Left ventricle myocardium inferior (tissue), 1 donor: ENCODE measurements at places on chromosomes 6 and 20. TPM values are rescaled to one million over a fixed set of nuclear protein-coding genes. Genes with fewer than 3 reads are reported as not detected.

GRCh38 chr6:125474061-125474460 is 172.3 kb upstream of the HDDC2 start:
- no peak overlapping the region for H3K27ac ChIP-seq
- peaks cover 14% of the 10 kb centered on the region for H3K4me1 ChIP-seq
- H3K36me3 ChIP-seq: no peaks in the 10 kb centered on the region
- H3K27me3 ChIP-seq: no peaks in the 10 kb centered on the region

- H3K4me3 ChIP-seq: peak overlapping the region; percentile 61
- H3K4me1 ChIP-seq: peaks cover 15% of the 10 kb centered on the region
These were observed 25.4 kb upstream of the ASIP start for GRCh38 chr20:34215711-34216381.

DNA sequence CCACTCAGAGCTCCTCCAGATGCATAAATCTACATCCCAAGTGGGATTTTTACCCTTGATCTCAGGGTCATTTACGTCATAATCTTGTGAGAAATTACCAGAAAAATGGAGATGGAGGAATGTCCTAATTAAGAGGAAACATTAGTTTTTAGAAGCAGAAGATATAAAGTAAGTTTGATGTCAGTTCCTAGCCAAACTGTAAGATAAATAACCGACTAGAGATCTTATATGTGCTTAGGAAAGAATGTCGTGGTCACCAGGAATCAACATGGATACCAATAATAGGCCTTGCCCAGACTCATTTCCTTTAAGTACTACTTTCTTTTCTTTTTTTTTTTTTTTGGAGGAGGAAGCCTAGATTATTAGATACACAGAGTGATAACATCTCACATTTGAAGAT is 186.9 kb downstream of the UTRN start:
- no peak for DNase-seq
- H3K27me3 ChIP-seq: no peaks in the 10 kb centered on the region
- H3K4me3 ChIP-seq: no peak overlapping the region
- H3K27ac ChIP-seq: no peak overlapping the region

- no peaks in the 10 kb centered on the region for H3K36me3 ChIP-seq
- no peak overlapping the region for H3K27ac ChIP-seq
- no peaks in the 10 kb centered on the region for H3K4me1 ChIP-seq
- no peak overlapping the region for H3K4me3 ChIP-seq
- DNase-seq: no peak
These were observed 202.2 kb upstream of the PRND start for GRCh38 chr20:4519534-4519933.

- no peak overlapping the region for H3K4me3 ChIP-seq
- no peak for DNase-seq
- peaks cover 95% of the 10 kb centered on the region for H3K4me1 ChIP-seq
- no peaks in the 10 kb centered on the region for H3K27me3 ChIP-seq
- H3K27ac ChIP-seq: peak overlapping the region; percentile 29
These were observed 19.0 kb downstream of the RREB1 start for GRCh38 chr6:7126754-7127153.

GRCh38 chr6:35955071-35955470 is 34.2 kb upstream of the SRPK1 start:
- no peaks in the 10 kb centered on the region for H3K36me3 ChIP-seq
- H3K27me3 ChIP-seq: peaks cover 38% of the 10 kb centered on the region
- no peak overlapping the region for H3K4me3 ChIP-seq
- H3K27ac ChIP-seq: no peak overlapping the region
- H3K4me1 ChIP-seq: no peaks in the 10 kb centered on the region

DNA sequence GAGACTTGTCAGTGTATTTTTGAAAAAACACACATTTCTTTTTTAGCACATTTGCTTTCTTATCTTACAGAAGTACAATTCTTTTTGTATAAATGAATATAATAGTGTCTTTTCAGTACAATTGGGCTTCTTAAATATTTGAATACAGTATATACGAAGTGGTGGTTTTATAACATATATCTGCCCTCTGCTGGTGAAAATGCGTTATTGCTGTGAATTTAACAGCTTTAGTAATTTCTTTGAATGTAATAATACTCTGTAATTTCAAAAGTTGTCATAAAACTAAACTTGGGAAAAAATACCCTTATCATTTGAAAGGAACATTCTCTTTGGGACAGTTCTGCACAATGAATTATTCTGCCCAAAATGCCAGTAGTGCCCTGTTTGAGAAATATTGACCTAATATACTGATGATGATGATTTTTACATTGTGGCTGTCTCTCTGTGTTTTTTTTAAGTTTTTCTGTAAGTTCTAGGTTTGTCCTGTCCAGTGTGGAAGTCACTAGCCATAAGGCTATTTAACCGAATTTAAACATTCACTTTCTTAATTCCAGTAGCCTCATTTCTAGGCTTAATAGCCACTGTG is 19.0 kb downstream of the SMAP1 start:
- H3K4me3 ChIP-seq: no peak overlapping the region
- peaks cover 49% of the 10 kb centered on the region for H3K4me1 ChIP-seq
- DNase-seq: no peak
- H3K27ac ChIP-seq: no peak overlapping the region

DNA sequence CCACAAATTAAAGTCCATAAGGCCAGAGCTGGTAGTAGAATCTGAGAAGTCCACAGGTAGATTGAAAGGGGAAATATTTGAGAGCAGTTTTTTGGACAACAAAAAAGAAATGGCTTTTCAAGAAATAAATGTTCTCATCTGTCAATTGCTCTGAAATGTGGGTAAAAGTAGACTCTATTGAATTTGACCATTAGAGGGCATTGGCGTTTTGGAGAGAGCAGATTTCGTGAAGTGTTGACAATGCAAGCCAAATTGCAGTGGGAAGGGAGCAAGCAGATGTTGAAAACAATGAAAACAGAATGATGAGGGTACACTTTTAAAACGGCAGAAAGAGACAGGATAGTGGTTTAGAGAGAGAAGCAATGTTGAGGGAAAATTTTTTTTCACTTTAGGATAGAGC is 149.1 kb upstream of the FAM83B start:
- H3K36me3 ChIP-seq: no peaks in the 10 kb centered on the region
- H3K27ac ChIP-seq: no peak overlapping the region
- no peak overlapping the region for H3K4me3 ChIP-seq
- H3K27me3 ChIP-seq: no peaks in the 10 kb centered on the region

DNA sequence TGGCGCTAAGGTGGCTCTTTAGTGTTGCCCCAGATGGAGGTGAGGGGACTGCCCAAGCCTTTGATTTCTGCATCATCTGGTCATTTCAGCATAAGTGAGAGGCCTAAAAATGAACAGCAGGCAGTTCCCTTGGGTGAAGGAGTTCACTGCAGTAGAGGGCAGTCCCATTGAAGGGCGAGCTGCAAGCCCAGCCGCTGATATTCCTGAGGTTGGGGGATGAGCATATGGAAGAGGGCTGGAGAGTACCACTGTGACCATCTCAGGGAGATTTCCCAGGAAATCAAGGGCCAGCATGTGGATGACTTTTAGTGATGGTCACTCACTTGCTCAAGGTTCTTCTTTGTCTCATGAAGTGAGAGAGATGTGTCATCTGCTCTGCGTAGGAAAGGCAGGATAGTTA is 9.3 kb downstream of the TOX2 start:
- no peak overlapping the region for H3K27ac ChIP-seq
- DNase-seq: no peak
- no peak overlapping the region for H3K4me3 ChIP-seq
- no peaks in the 10 kb centered on the region for H3K36me3 ChIP-seq

- H3K27ac ChIP-seq: no peak overlapping the region
These were observed 142.7 kb upstream of the SULF2 start for GRCh38 chr20:47927944-47928343.

DNA sequence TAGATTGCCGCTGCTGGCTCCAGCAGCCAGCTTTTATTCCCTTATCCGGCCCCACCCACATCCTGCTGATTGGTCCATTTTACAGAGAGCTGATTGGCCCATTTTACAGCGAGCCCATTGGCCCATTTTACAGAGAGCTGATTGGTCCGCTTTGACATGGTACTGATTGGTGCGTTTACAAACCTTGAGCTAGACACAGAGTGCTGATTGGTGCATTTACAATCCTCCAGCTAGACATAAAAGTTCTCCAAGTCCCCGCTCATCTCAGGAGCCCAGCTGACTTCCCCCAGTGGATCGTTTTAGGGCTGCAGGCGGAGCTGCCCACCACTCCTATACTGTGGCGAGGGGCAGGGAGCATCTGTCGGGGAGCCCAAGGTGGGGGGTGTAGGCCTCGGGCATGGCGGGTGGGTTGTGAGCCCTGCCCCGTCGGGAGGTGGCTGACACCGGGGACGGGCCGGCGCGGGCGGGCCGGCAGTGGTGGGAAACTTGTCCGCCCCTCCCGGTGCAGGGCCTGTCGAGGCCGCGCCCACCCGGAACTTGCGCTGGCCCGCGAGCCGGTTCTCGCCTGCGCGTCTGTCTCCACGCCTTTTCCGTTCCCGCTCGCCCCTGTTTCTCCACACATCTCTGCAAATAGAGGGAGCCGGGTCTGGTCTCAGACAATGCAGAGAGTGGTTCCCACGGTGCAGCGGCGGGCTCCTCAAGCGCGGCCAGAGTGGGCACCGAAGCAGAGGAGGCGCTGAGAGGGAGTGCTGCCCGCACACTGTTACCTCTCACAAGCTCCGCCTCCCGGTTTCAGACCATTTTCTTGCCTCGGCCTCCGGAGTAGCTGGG is 86.1 kb upstream of the STMND1 start:
- peak; percentile 29 for DNase-seq
- peak overlapping the region; percentile 66 for H3K4me3 ChIP-seq
- no peak overlapping the region for H3K27ac ChIP-seq

- peak overlapping the region; percentile 56 for H3K4me3 ChIP-seq
- peak overlapping the region; percentile 71 for H3K27ac ChIP-seq
- H3K4me1 ChIP-seq: peaks cover 9% of the 10 kb centered on the region
- H3K27me3 ChIP-seq: no peaks in the 10 kb centered on the region
These were observed 913.0 kb downstream of the C6orf118 start for GRCh38 chr6:164396071-164397047.

GRCh38 chr6:134614606-134615485 is 296.9 kb upstream of the SGK1 start:
- H3K4me3 ChIP-seq: no peak overlapping the region
- H3K27ac ChIP-seq: no peak overlapping the region
- H3K36me3 ChIP-seq: no peaks in the 10 kb centered on the region
- no peak for DNase-seq
- H3K27me3 ChIP-seq: no peaks in the 10 kb centered on the region

DNA sequence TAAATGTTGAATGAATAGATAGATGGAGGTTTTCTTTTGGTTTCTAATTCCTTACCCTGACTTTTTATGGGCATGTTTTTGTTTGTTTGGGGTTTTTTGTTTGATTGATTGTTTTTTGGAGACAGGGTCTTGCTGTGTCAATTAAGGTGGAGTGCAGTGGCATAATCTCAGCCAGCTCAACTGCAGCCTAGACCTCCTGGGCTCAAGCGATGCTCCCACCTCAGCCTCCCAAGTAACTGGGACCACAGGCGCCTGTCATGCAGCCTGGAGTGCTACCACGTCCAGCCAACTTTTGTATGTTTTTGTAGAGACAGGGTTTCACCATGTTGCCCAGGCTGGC is 1.5 kb upstream of the NUDT3 start:
- no peak for DNase-seq
- H3K4me3 ChIP-seq: peak overlapping the region; percentile 97
- H3K4me1 ChIP-seq: peaks cover 46% of the 10 kb centered on the region
- no peaks in the 10 kb centered on the region for H3K36me3 ChIP-seq
- H3K27me3 ChIP-seq: no peaks in the 10 kb centered on the region

- peaks cover 5% of the 10 kb centered on the region for H3K4me1 ChIP-seq
- DNase-seq: no peak
- H3K36me3 ChIP-seq: no peaks in the 10 kb centered on the region
- no peak overlapping the region for H3K27ac ChIP-seq
- no peak overlapping the region for H3K4me3 ChIP-seq
- no peaks in the 10 kb centered on the region for H3K27me3 ChIP-seq
These were observed 95.7 kb upstream of the JARID2 start for GRCh38 chr6:15150207-15150606.

DNA sequence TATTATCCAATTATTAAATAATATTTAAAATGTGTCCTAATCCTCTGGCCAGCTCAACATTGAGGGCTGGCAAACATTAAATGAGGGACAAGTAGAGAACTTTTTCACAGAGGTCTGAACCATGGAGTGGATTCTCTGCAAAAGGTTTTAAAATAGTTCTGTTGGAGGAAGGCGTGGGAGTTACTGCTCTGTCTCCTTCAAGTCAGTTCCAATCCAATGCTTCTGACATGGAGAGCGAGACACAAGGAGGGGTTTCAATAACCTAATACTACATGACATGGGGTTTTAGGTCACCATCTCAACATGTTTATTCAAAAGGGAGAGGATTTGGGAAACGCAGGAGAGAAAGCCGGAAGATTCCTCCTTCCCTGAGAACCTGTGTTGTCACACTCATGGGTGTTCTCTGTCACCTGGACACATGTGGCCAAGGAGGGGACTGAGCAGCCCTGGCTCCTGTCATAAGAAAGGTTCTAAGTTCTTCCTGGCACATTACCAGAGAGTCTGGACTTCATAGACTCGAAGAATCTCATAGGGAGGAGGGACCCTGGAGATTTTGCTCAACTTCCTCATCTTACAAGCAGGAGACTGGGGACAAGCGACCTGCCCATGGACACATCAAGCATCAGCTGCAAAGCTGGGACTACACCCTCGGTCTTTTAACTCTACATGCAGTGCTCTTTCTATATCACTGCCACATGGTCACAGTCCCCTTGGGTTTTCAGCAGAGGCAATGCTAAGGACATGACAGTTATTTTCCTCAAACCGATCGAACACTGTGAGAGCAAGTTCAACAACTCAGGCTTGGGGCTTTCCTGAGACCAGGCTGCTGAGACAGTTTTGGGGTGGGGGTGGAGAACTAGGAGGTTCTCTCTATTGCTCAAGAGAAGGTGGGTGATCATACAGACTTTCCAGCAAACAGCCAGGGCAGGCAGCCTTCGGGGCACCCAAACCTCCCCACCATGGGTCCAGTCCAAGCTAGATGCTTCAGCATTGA is 38.6 kb downstream of the PRDM1 start:
- no peak for DNase-seq
- no peak overlapping the region for H3K4me3 ChIP-seq
- no peaks in the 10 kb centered on the region for H3K4me1 ChIP-seq
- no peaks in the 10 kb centered on the region for H3K36me3 ChIP-seq
- no peak overlapping the region for H3K27ac ChIP-seq

- H3K4me1 ChIP-seq: peaks cover 4% of the 10 kb centered on the region
- H3K27ac ChIP-seq: no peak overlapping the region
- no peak overlapping the region for H3K4me3 ChIP-seq
- H3K27me3 ChIP-seq: no peaks in the 10 kb centered on the region
- H3K36me3 ChIP-seq: no peaks in the 10 kb centered on the region
- no peak for DNase-seq
These were observed 160.1 kb downstream of the SCP2D1 start for GRCh38 chr20:18973529-18974173.

CENPW gene
- total RNA-seq: 1.2 TPM

SMIM26 gene
- 109 TPM for total RNA-seq

SGK1 gene
- total RNA-seq: 25.8 TPM

METTL24 gene
- total RNA-seq: 1.2 TPM

NHLRC1 gene
- total RNA-seq: 1.1 TPM

FRS3 gene
- 5.3 TPM for total RNA-seq

TRIM10 gene
- total RNA-seq: not detected

RIPK1 gene
- 6.2 TPM for total RNA-seq

NMBR gene
- not detected for total RNA-seq

PTGIS gene
- 26.3 TPM for total RNA-seq
